ENCODE measurements at places on chromosomes 1 and 21.

DNA sequence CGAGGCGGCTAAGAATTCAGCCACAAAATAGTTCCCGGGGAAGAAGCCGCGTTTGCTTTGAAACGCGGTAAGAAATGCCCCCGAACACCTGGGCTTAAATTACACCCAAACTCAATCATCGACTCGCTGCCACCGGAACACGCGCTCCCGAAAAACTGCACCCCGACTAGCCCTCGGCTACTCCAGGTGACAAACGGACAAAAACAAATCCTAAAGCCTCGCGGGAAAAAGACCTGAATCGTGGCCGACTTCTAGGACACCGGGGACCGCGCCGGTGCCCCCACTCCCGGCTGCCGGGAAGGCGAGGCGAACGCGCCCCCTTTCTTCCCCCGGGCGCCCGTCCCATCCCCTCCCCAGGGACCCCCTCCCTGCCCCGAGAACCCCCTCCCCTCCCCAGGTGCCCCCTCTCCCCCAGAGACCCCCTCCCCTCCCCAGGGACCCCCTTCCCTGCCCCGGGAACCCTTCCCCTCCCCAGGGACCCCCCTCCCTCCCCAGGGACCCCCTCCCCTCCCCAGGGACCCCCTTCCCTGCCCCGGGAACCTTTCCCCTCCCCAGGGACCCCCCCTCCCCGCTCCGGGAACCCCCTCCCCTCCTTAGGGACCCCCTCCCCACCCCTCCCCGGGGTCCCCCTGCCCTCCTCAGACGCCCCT lies 628 bp downstream of the C1orf159 start:
- no peak for DNase-seq

- DNase-seq = no peak
These were observed 103.9 kb downstream of the PTPN14 start for GRCh38 chr1:214447557-214447871.

- DNase-seq = no peak
These were observed 743.1 kb upstream of the ADGRL4 start for GRCh38 chr1:79749607-79750006.

DNA sequence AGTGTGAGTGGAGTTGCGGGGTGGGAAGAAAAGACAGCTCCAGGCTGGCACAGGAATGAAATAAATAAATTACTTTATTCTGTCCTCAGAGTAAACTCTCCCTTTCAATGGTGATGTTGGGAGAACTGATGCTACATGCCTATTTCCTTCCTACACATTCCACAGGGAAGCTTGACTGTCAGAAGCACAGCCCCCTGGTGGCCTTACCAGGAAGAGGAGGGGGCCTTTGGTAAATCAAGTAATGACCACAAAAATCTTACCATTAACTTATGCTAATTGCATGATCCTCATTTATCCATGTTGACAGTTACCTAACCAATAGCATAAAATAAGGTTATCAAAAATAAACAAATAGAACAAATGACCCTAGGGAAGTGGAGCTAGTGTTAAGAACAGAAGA lies 605.0 kb upstream of the PKN2 start:
- no peak for DNase-seq

- DNase-seq = no peak
These were observed 4.8 kb upstream of the RHCE start for GRCh38 chr1:25425098-25426085.

DNA sequence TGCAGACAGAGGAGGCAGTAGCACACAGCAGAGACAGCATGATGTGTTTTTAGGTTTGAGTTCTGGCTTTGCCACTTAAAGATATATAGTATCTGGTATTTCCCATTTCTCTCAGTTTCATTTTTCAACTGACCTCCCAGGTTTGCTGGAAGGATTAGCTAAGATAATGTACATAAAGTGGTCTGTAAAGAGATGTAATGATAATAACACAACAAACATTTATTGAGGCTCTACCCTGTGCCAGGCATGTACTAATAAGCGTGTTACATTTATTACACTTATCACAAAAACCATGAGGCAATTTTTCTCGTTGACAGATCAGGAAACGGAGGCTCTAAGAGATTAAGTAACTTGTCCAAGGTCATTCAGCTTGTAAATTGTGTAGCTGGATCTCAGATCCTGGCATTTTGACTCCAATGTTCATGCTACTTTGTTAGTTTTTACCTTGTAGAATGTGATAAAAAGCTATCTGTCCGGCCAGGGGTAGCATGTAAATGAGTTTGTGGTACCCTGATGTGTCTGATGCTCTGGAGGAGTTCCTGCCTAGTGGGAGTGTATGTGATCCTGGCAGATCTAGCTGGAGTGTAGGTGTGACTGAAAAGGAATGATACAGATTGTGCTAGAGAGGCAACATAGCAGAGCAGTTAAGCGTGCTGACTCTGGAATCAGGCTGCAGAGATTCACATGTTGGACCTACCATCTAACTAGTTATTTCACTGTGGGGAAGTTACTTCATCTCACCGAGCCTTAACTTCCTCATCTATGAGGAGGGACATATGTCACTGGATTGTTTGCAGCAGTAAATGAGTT lies 146.6 kb downstream of the VPS13D start:
- DNase-seq = no peak

DNA sequence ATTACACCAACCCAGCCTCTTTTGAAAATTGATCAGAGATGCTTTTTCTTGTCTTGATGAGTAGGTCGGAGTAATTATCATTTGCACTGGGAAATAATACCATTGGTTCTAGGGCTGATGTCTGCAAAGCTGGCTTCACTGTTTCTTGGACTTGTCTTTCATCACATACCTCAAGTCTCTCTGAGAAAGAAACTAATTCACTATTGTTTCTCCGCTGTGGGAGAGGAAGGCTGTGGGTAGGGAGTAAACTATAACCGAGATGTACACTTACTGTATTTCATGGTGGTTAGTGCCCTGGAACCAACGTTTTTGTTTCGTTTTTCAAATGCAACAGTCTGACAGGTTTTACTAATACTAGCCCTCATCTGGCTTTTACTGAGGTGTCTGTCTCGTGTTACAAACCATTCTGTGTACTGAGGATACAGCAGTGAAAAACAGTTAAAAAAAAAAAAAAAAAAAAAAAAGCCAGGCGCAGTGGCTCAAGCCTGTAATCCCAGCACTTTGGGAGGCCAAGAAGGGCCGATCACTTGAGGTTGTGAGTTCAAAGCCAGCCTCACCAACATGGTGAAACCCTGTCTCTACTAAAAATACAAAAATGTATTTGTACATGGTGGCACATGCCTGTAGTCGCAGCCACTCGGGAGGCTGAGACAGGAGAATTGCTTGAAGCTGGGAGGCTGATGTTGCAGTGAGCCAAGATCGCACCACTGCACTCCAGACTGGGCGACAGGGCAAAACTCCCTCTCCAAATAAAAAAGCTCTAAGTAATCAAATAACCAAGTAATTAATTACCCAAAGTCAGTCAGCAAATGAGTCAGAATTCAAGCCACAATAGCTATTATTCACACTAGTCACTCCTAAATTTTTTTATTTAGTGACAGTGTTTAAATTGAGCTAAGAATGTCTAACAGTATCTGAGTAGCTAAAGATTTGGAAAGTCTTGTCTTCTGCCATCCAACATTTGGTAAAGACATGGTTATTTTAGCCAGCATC lies 23.3 kb downstream of the TOMM20 start:
- DNase-seq = no peak

- DNase-seq = no peak
These were observed 45.8 kb downstream of the RPS6KA1 start for GRCh38 chr1:26575348-26575747.

DNA sequence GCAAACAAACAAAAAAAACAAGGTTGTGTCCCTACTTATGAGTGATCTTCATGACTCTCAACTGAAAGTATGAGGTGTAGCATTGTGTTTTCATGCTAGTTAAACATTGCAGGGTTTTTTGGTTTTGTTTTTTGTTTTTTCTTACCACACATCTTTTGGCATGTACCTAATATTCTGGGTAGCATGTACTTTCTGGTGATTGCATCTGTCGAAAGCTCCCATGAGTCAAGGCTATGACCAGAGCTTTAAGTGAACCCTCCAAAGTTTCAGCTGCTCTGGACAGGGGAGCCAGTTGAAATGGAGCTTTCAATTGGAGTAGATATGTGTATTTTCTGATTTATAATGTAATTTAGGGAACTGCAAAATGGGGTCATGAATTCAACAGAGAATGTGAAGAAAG lies 115.5 kb downstream of the KCNK2 start:
- no peak for DNase-seq

Data from A549 (cell line).